ENCODE measurements at places on chromosomes 2 and 18.

GRCh38 chr2:168217920-168218319 is 29.5 kb downstream of the STK39 start:
- peak; percentile 71 for DNase-seq

- DNase-seq: no peak
These were observed 48.5 kb upstream of the HNRNPA3 start for GRCh38 chr2:177164131-177164530.

DNA sequence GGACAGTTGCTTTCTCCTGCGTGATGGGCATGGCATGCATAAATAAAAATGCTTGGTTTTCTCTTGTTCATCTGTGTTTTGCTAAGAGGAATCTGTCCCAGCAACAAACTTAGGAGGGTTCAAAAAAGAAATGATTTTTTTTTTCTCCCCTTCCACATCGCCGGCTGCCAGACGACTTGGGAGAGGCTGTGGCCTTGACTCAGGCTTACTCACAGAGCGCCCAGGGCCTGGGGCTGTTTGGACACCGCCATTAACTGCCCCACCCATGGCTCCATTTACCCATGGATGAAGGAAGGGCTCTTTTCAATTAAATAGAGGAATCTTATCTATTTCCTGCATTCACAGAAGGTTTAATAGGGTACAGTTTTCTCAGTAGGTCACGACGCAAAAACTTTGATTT is 22.3 kb upstream of the SERPINB5 start:
- no peak for DNase-seq

DNA sequence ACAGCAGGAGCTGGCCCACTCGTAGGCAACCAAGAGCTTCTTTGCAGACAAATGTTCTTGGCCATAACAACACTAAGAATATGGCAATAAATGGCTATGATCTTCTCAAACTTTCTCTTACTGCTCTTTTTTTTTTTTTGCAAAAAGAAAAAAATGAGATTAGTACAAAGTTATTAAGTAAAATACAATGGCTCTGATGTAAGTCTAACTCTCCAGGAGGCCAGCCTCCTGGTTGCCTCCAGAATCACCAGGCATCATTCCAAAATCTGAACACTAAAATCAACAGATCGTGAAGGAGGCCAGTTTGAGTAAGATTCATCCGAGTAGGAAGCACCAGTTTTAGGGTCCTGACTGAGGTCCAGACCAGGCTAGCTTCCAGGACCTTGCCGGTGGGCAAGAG is 20.8 kb upstream of the FIGN start:
- no peak for DNase-seq

DNA sequence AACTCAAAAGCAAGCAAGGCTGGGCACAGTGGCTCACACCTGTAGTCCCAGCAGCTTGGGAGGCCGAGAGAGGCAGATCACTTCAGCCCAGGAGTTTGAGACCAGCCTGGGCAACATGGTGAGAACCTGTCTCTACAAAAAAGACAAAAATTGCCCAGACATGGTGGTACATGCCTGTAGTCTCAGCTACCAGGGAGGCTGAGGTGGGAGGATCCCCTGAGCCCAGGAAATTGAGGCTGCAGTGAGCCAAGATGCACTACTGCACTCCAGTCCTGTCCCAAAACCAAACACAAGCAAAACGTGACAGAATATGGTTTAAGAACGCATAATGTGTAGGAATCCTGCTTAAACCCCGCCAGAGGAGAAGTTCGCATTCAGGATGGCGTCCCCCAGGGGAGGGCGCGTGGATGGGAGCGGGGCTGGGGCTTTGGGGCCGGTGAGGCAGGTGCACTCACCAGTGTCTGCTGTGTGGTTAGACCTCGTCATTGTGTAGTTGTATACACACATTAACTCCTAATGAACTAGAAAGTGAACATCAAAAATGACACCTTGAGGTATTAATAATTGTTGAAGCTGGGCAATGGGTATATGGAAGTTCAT is 5.4 kb downstream of the COLEC11 start:
- no peak for DNase-seq

GRCh38 chr2:186130748-186131641 is 355.1 kb upstream of the ZC3H15 start:
- no peak for DNase-seq

- DNase-seq: peak; percentile 42
These were observed 519 bp downstream of the TTL start for GRCh38 chr2:112482309-112483041.

GRCh38 chr2:110116033-110116710 is 550 bp upstream of the MALL start:
- peak; percentile 54 for DNase-seq

DNA sequence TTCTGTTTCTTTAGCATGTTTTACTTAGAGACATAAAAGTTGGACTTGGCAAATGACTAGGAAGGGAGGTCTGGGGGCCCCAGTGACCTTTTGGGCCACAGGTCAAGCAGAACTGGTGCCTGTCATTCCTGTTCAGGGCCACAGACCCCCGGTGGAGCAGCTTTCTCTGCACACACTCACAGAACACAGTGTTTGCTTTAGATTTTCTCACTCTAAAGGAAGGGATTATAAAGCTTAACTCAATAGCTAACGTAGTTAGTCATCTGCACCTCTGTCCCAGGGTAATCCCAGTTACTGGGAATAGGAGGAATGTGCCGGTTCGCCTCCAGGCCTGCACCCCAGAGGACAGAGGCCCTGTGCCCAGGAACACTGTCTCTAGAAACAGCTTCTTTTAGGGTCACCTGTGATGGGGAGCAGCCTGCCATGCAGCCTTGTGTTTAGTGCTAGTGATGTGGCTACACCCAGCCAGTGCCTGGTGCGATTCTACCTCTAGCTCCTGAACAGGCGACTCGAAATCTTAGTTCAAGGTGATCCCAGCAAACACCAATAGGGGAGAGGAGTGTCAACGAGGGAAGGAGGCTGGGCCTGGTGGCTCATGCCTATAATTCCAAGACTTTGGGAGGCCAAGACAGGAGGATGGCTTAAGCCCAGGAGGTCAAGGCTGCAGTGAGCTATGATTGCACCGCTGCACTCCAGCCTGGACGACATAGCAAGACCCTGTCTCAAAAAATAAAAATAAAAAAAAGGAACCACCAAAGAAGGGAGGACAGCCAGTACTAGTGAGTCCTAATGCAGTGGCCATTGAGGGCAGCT is 11.6 kb downstream of the SPATA3 start:
- DNase-seq: no peak

GRCh38 chr2:86033751-86034692 is 71.7 kb downstream of the POLR1A start:
- DNase-seq: no peak

DNA sequence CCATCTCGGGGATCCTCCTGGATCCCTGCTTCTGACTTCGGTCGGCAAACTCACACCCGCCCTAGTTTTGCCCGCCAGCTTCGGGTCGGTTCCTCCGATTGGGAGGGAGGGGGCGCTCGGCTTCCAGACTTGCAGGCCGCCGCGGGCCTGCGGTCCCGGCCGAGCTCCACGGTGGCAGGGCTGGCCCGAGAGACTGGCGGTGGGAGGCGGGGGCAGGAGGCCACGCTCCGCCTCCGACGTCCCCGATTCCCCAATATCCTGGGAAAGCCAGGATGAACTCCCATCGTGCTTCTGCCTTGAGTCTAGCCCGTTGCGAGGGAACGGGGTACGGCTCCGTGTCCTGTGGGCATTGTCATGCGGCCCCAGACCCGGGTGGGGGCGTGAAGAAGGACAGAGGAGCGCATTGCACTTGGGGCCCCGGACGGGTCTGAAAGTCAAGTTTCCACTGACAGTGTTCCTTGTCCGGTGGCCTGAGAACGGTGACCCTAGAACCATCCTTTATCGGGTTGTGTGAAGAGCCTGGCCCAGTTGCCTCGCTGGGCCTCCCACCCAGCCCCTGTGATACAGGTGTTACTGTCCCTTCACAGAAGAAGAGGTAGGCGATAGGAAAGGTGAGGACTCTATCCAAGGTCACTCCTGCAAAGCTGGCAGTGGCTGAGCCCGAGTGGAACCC is 2.4 kb upstream of the INHBB start:
- DNase-seq: peak; percentile 68

DNA sequence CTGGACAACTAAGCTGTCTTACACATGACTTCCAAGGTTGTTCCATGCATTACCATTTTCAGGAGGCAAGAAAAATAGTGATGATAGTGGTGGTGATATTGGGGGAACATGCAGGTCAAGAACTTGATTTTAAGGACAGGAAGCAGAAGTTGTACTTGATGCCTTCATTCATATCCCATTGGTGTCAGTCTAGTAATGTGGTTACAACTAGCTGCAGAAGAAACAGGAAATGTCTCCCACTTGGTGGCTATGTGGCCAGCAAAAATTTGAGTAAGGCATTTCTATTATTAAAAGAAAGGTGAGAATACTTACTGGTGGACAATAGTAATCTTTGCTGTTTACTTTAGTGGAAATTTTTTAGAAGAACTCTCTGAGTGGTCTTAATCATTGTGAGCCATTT is 103.4 kb downstream of the ALMS1 start:
- no peak for DNase-seq

GRCh38 chr2:107001964-107002696 is 116.2 kb upstream of the ST6GAL2 start:
- DNase-seq: peak; percentile 61
